H9 (cell line): ENCODE measurements at places on chromosomes 6 and 20. TPM values are rescaled to one million over a fixed set of nuclear protein-coding genes. Genes with fewer than 3 reads are reported as not detected.

NRSN1 gene
- not detected in 2 replicates for total RNA-seq

RRAGD gene
- 8.3 and 10.6 TPM in 2 replicates for total RNA-seq

GLP1R gene
- total RNA-seq: 0.85 and 1.0 TPM in 2 replicates

CTCFL gene
- 0.79 and 0.90 TPM in 2 replicates for total RNA-seq

SEMG2 gene
- total RNA-seq: not detected in 2 replicates

GRCh38 chr6:163620101-163620500, 205.6 kb downstream of the QKI start:
- H3K4me1 ChIP-seq: no peaks in the 10 kb centered on the region
- H3K36me3 ChIP-seq: no peaks in the 10 kb centered on the region; the same call in 1 of the 2 replicates
- no peaks in the 10 kb centered on the region for H3K27me3 ChIP-seq
- no peak for DNase-seq
- H3K4me3 ChIP-seq: no peak overlapping the region

PRKN gene
- total RNA-seq: 1.3 and 2.0 TPM in 2 replicates

DNA sequence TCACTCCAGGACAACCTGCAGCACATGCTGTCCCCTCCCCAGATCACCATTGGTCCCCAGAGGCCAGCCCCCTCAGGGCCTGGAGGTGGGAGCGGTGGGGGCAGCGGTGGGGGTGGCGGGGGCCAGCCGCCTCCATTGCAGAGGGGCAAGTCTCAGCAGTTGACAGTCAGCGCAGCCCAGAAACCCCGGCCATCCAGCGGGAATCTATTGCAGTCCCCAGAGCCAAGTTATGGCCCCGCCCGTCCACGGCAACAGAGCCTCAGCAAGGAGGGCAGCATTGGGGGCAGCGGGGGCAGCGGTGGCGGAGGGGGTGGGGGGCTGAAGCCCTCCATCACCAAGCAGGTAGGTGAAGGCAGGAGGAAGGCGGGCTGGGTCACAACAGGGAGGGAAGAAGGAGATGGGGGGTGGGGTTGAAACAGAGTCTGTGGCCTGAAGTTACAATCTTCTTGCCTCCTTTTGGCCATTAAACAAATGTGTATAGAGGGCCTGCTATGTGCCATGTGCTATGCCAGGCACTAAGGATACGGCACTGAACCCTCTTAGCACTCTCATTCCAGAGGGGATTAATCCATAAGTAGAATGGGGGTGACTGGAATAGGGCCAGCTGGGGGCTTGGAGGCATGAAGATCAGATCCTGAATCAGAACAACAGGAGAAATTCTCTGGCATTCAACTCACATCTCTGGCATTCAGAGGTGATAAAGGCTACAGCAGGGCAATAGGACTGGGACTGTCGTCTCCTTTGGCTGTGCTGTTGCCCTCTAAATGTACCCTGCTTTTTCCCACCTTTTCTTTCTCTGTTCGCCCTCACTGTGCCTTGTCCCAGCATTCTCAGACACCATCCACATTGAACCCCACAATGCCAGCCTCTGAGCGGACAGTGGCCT, 10.5 kb upstream of the ZBTB9 start:
- H3K4me1 ChIP-seq: no peaks in the 10 kb centered on the region
- H3K27me3 ChIP-seq: no peaks in the 10 kb centered on the region
- peaks cover 73% of the 10 kb centered on the region for H3K36me3 ChIP-seq
- DNase-seq: no peak
- H3K27ac ChIP-seq: no peak overlapping the region
- no peak overlapping the region for H3K4me3 ChIP-seq

GABRR1 gene
- 0.26 and 0.33 TPM in 2 replicates for total RNA-seq

DNA sequence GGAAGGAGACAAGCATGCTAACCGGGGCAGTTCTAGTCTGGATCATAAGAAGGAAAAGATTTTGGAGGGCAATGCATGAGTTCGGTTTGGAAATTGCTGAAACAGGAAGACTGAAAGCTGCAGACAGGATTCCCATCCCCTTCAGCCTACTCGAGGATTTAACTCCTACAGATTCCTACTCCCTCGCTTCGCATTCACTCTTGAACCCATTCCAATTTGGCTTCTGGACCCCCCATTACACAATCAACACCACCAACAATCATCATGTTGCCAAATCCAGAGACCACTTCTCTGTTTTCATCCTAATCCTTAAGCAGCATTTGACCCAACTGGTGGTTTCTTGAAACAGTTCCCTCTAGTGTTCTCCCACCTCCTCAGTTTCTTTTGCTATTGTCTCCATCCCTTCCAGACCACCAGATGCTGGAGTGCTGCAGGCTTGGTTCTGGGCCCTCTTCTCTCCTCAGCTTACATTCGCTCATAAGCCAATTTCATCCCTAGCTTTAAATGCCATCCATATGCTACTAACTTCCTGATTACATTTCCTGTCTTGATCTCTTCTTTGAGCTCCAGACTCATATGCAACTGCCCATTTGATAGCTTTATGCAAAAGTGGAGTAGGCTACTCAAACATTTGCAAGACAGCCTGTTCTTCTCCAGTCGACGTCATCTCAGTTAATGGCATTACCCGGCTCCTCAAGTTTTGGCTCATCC, 66.5 kb downstream of the DTNBP1 start:
- no peaks in the 10 kb centered on the region for H3K4me1 ChIP-seq
- no peaks in the 10 kb centered on the region for H3K27me3 ChIP-seq
- no peak overlapping the region for H3K4me3 ChIP-seq

- no peaks in the 10 kb centered on the region for H3K4me1 ChIP-seq
- H3K27me3 ChIP-seq: no peaks in the 10 kb centered on the region
- no peak for DNase-seq
- H3K4me3 ChIP-seq: no peak overlapping the region
Observed at GRCh38 chr20:22520381-22520780, 64.0 kb downstream of the FOXA2 start.

DNA sequence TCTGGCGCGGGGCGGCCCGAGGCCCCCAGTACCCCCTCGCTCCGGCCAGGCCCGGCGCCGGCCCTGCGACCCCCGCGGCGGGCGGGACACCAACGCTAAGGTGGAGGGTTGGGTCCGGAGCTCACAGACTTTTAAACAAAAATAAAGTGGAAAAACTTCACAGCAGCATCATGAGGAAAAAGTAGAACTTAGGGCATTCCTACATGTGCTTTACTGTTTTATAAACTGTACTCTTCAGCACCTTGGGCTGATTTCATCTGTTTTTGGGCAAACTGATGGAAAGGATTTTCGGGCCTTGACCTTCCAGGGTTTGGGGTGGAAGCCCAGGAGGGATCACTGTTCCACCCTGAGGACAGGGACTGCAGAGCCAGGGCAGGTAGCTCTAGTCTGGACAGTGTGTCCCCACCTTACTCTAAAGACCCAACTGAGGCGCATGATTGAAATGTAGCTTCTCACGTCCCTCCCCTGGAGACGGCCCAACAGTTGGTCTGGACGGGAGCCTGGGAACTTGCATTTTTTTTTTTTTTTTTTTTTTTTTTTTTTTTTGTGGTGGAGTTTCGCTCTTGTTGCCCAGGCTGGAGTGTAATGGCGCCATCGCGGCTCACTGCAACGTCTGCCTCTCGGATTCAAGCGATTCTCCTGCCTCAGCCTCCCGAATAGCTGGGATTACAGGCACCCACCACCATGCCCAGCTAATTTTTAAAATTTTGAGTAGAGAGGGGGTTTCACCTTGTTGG, 740 bp downstream of the NELFCD start:
- peaks cover 4% of the 10 kb centered on the region; the same call in 1 of the 2 replicates for H3K4me1 ChIP-seq
- no peaks in the 10 kb centered on the region for H3K27me3 ChIP-seq
- H3K4me3 ChIP-seq: peak overlapping the region; percentile 84
- H3K36me3 ChIP-seq: peaks cover 18% of the 10 kb centered on the region
- H3K27ac ChIP-seq: peak overlapping the region; percentile 27

- no peaks in the 10 kb centered on the region for H3K27me3 ChIP-seq
- no peaks in the 10 kb centered on the region for H3K36me3 ChIP-seq
Observed at GRCh38 chr6:132298344-132298949, 102.8 kb downstream of the MOXD1 start.

- no peak overlapping the region for H3K27ac ChIP-seq
- DNase-seq: no peak
- H3K4me1 ChIP-seq: 0 out of 2 replicates have a peak, but pooled peaks cover 4% of the 10 kb centered on the region
- no peak overlapping the region for H3K4me3 ChIP-seq
- no peaks in the 10 kb centered on the region for H3K27me3 ChIP-seq
- no peaks in the 10 kb centered on the region for H3K36me3 ChIP-seq
Observed at GRCh38 chr20:36367907-36368799, 62.0 kb downstream of the DLGAP4 start.

- no peaks in the 10 kb centered on the region for H3K36me3 ChIP-seq
- H3K4me1 ChIP-seq: no peaks in the 10 kb centered on the region
- peak overlapping the region; percentile 60 for H3K4me3 ChIP-seq
- no peak overlapping the region for H3K27ac ChIP-seq
- no peaks in the 10 kb centered on the region; the same call in 1 of the 2 replicates for H3K27me3 ChIP-seq
- DNase-seq: no peak
Observed at GRCh38 chr20:18057994-18058349, 256 bp upstream of the OVOL2 start.
